ENCODE measurements at places on chromosomes 2 and 18.

- no peak for DNase-seq
Observed at GRCh38 chr2:196248467-196249094, 77.2 kb upstream of the STK17B start.

DNA sequence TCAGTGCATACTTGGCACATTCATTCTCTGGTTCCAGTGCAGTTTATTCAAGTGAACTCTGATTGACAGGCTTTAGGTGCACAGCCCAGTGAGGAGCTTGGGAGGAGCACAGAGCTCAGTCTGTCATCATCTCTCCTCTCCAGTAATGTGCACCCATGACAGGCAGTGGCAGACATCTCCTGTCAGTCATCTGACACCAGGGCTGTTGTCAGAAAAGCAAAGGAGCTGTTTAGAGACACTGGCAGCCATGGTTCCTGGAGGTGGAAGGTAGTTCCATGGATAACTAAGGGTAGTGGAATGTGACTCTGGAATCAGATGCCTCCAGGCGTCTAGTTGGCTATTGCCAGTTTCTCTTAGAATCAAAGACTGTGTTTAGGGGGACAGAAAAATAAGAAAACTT lies 308.8 kb downstream of the DCDC2C start:
- DNase-seq: no peak

DNA sequence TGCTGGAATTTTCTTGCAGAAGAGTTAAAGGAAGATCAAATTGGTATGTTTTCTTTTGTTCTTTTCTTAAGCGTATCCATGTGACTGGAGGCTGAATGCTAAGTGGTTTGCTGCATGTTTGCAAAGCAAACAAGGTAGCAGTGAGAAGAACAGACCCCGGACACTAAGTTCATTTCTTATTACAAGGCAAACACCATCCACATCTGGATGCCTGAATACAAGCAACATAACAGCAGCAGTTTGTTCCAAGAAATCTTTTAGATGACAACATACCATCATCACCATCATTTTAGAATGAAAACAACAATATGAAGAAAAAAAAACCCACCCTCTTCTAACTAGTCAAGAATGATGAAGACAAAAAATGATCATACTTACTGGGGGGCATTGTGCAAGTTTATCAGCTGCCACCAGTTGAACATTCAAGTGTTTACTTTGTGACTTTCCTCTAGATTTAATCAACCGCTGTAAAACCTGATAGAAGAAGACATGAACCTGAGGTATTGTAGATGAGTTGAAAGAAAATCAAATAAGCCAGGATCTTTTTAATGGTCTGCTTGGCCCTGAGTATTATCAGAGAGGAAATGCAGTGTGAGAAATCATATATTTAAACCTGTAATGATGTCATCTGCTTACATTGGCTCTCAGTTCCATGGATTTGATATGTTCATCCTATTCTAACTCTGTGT lies 25.0 kb upstream of the ARL5A start:
- DNase-seq: no peak

DNA sequence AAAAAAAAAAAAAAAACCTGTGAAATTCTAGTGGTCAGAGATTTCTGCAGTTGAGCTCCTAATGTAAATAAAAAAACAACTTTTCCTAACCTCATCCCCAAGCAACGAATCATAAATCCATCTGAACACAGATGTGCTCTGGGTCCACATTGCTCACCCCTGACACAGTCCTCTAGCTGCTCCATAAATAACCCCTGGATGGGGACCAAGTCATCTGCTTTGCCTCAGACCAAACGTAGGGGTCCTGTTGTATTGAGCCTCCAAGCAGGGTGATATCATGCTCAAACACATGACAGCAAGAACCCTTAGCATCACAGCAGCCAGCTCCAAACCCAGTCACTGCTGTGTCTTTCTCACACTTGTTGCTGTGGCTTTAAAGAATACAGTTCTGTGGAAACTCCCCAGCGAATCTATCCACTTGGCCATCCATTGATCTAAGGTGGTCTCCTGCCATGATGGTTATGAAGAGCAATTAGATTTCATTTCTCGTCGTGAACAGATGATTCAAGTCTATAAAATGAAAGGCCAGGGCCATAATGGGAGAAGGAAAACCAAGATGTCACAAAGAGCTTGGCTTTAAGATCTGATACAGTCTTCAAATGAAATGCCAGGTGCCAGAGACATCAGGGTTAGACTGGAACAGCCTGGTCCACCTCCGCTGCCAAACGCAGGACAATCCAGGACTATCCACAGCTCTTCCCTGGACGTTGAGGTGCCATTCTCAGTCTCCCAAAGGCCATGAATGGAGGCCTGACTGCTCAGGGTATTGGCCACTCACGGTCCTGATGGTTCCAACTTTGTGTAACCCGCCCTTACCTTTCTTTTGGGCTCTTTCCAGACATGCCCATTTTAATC lies 39.0 kb downstream of the TBC1D8 start:
- DNase-seq: no peak

All from activated naive CD4-positive, alpha-beta T cell (primary cell).